ENCODE measurements at places on chromosomes 5 and 9.

- DNase-seq, result peak; percentile 17
Measured at GRCh38 chr5:121182788-121183490, 668.7 kb upstream of the FTMT start.

DNA sequence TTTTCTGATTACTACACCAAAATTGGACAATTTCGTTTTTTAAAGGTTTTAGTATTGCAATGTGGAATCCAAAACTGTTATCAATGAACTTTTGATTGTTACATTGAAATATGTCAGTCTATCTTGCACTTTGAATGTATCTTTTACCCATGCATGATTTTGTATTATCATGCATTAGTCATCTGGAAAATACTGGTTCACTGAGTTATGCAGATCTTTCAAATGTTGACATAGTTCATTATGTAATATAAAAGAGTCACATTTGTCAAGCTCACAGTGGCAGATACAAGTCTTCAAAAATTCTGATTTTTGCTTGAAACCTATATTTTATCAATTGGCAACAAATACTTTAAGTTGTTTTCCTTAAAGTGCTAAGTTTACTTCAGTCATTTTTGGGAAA is 85.2 kb downstream of the NR3C1 start:
- DNase-seq, result no peak

DNA sequence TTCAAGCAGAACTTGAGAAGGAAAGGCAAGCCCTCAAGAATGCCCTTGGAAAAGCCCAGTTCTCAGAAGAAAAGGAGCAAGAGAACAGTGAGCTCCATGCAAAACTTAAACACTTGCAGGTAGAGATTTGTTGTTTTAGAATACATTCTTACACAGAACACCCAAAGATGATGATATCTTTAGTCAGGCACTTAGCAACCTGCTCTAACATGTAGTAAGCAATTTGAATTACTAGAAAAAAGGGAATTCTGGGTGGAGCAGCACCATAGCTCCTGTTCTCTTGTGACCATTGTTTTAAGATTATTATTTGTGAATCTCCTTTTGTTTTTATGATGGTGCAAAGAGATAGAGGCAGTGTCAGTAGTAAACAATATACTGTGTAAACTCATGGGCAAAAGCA is 63.1 kb downstream of the RAB14 start:
- DNase-seq, result peak; percentile 80

- no peak for DNase-seq
Measured at GRCh38 chr5:82359272-82359671, 81.1 kb upstream of the RPS23 start.

DNA sequence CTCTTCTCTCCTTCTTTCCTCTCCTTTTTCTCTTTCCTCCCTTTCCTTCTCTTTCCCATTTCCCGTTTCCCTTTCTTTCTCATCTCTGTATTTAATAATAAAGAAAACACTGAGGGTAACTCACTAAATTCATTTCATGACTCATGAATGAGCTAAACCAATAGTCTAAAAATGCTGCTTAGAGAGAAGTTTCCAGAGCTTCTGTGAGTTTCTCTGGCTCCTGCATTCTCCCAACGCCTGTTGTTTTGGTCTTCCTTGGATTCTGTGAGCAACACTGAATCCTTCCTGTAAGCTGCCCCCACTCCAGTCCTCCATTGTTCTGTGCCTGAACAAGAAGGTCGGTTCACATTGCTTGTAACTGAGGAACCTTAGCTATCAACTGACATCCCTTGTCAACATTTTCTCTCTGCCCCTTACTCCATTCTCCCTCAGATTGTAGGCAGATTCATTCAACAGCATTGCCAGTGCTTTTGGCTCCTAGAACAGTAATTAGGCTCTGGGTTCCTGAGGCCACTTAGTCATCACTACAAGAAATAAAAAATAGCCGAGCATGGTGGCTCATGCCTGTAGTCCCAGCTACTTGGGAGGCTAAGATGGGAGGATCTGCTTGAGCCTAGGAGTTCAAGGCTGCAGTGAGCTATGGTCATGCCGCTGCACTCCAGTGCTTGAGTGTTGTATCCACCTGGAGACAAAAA is 237.7 kb upstream of the KLF4 start:
- DNase-seq, result no peak

- no peak for DNase-seq
Measured at GRCh38 chr5:6084376-6084775, 294.0 kb downstream of the MED10 start.

DNA sequence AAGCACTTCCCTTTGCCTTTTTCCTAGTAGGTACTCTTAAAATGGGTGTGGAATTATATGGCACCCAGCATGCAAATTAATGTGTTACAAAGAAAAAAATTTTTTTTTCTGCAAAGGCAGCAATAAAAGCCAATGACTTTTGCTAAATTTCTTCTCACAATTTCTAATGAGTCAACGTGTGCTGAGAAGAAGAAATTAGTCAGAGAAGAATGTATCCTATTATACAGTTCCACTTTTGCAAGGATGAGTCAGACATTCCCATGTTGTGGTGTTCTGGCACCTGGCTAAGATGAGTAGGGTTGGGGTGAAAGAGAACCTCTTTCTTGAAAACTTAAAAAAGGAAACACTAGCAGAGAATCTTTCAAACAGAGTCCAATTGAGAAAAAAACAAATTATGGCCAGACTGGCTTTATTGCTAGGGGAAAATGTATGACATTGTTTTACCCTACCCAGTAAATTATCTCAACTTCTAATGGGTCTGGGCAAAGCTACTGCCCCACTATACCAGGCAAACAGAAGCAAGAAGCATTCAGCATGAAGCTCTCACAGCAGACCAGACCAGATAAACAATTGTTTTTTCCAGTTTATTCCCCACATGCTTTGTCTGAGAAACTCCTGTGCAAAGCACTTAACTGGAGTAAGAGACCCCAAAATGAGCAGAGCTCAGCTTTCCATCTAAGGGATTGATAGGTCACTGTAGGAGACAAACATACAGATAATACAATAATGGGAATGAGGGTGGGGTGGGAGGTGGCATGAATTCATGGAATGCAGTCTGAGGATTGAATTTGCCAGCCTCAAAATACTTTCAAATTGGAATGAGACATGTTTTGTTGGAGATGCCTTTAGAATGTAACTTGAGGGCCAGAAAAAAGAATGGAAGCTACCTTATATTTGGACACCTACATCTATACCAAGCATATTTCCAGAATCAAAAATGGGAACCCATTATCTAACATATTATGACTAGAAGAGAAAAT is 220.8 kb upstream of the RFX3 start:
- DNase-seq, result peak; percentile 95

- DNase-seq, result no peak
Measured at GRCh38 chr9:76354221-76354620, 40.0 kb downstream of the RFK start.

DNA sequence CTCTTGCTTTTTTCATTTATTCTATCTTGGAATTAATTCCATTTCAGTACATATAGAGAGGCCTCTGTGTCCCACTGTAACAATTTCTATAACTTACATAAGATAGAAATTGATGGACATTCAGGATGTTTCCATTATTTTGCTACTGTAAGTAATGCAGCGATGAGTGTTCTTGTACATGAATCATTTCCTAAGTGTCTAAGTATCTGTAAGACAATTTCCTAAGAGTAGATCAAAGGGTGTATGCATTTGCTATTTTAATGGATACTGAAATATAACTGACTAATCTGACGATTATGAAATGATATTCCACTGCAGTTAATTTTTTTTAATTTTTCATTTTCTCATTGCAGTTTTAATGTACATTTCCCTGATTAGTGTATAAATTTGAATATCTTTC is 23.0 kb upstream of the RBM22 start:
- DNase-seq, result no peak

GRCh38 chr5:166123717-166124116 is 2167.7 kb upstream of the WWC1 start:
- DNase-seq, result no peak

DNA sequence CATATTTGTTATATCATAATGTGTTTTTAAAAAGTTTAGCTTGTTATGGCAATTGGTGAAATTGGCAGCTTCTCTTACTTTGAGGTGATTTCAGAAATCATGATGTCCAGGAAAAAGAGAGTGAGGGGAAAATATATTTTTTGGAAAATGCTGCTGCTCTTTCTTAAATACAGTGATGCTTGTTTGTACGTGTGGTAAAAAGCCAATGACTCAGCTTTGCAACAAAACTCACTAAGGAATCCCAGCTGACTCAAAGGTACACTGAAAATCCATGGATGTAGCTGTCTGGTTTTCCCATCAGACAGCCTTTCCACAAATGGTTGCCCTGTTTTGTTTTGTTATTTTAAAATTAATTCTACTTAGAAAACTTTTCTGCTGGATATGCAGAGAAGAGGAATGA is 306.4 kb upstream of the PAPPA start:
- DNase-seq, result peak; percentile 60

DNA sequence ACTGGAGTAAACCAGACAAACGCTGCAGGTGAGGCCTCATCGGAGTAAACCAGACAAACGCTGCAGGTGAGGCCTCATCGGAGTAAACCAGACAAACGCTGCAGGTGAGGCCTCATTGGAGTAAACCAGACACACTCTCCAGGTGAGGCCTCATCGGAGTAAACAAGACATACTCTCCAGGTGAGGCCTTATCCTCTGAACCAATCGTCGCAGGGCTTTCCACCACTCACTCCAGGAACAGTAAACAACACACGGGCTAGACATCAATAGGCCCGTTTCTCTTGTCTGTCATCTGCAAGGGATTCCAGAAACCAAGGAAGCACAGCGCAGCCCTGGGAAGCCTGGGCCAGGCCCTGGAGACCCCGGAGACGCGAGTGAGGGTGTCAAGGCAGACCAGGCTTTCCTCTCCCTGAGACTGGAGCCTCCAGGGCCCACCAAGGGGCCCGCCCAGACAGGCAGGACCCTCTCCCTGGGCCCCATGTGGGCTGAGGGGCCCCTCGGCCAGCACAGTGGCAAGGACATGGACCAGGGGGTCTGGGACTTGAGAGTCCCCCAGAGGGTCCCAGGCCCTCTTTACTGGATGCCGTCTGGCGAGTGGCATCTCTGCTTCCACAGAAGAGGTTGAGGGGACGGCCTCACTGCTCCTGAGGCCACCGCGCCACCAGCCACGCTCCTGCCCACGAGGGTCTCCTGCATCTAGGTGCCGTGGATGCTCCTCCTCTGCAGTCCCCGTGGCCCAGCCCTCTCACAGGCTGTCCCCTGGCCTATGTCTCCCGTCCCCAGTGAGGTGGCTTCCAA is 26.4 kb upstream of the NSMF start:
- DNase-seq, result no peak

DNA sequence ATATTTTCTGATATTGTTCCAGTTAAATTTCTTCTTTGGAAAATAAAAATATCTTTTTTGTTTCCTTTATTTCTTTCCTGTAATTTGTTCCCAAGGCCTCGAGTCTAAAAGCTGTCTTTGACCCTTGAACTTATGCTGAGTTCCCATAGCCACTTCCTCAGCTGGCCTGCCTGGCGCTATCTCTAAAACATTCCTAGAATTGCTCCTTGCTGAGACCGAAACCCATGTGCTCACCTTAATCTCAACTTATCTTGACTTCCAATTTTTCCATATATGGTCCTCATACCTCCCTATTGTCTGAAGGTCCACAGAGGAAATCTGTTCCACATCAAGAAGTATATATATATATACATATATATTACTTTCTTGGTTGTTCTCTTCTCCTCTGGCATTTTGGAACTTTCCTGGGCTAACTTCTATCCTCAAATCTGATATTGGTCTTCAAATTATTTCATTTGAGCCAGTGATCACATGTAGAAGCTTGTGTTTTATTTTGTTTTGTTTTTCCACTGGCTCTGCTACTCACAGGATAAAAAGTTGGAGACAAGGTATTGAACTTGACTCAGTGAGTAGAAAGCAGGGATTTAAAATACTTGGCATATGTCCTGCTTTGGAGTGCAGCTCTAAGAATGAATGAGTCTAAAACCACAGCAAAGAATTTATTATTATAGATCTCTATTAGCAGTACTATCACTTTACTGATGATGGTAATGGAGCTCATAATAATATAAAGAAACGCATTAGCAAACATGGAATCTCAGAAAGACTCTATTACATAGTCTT is 45.2 kb downstream of the ENC1 start:
- DNase-seq, result peak; percentile 31

DNA sequence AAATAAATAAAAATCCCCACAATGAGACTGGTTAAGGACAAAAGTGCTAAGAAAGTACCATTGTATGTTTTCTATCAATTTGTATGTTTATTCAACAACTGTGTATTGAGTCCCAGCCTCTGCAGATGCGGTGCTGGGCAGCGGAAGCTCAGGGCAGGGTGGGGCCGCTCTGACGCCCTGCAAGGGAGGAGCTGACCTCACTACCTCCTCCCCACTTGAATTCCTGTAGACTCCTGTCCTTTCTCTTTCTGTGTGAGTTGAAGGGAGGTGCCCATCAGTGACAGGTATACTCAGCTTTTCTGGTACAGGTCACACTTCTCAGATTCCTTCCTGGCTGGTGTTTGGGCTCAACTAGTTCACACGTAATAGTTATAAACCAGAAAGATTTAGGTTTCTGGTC is 27.0 kb downstream of the ANGPTL2 start:
- no peak for DNase-seq

DNA sequence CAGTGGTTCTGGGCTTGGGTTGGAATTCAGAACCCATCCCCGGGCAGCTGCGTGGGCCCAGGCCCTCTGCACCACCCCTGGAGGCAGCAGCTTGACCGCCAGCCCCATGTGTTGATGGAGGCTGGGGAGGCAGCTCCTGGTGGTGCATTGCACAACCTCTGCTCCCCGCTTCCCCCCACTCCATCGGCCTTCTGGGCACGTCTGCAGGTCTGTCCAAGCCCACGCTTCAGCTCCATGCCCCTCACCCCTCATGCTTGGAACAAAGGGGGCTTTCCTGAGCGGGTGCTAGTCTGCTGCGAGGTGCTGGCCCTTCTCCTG is 1.4 kb downstream of the NCS1 start:
- DNase-seq, result no peak

DNA sequence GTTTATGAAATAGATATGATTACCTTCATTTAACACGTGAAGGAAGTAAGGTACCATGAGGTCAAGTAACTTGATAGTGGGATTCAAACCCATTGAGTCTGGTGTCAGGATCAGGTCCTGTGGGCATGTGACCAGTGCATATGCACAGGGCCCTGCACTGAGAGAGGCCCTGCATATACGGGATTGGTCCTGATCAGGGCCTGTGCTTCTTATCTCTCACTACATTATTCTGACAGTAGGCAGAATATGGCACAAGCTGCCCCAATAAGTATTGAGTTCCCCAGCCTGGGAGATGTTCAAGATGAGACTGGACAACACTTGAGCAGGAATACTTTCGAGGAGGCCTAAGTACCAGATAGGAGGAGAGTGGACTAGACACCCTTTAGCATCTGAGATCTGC is 44.0 kb downstream of the GALNT10 start:
- no peak for DNase-seq

Data from foreskin keratinocyte (primary cell).